ENCODE measurements at places on chromosomes 2 and 18. TPM values are rescaled to one million over a fixed set of nuclear protein-coding genes. Genes with fewer than 3 reads are reported as not detected.

Gene THOC1
- 6.4 TPM for total RNA-seq

Gene SP140L
- total RNA-seq, result 13.5 TPM

Gene SERPINE2
- total RNA-seq, result 1.0 TPM

Gene GAREM1
- total RNA-seq, result 13.9 TPM

Gene BCL2
- 8.3 TPM for total RNA-seq

Gene TMEM200C
- total RNA-seq, result not detected

Gene POTEF
- total RNA-seq, result not detected

Gene XDH
- total RNA-seq, result 0.29 TPM

Gene FOXI3
- not detected for total RNA-seq

Gene PSMA8
- total RNA-seq, result not detected

Gene PCARE
- 0.36 TPM for total RNA-seq

Gene TCF23
- total RNA-seq, result not detected

- H3K36me3 ChIP-seq, result peaks cover 28% of the 10 kb centered on the region
- H3K27ac ChIP-seq, result no peak overlapping the region
- no peak overlapping the region for H3K4me3 ChIP-seq
- peaks cover 9% of the 10 kb centered on the region for H3K27me3 ChIP-seq
- no peak for DNase-seq
- no peaks in the 10 kb centered on the region for H3K4me1 ChIP-seq
Observed at GRCh38 chr2:88554189-88554588, 73.1 kb downstream of the EIF2AK3 start.

- no peak overlapping the region for H3K4me3 ChIP-seq
- H3K27me3 ChIP-seq, result peaks cover 5% of the 10 kb centered on the region
- no peak overlapping the region for H3K27ac ChIP-seq
- no peaks in the 10 kb centered on the region for H3K4me1 ChIP-seq
- no peak for DNase-seq
Observed at GRCh38 chr2:100239486-100240210, 82.7 kb downstream of the LONRF2 start.

GRCh38 chr18:62900132-62900883 is 185.0 kb downstream of the PHLPP1 start:
- H3K4me1 ChIP-seq, result no peaks in the 10 kb centered on the region
- H3K36me3 ChIP-seq, result no peaks in the 10 kb centered on the region
- no peak for DNase-seq
- H3K27me3 ChIP-seq, result no peaks in the 10 kb centered on the region

GRCh38 chr2:80380736-80381135 is 76.2 kb upstream of the LRRTM1 start:
- H3K27me3 ChIP-seq, result no peaks in the 10 kb centered on the region
- no peaks in the 10 kb centered on the region for H3K36me3 ChIP-seq
- no peak overlapping the region for H3K27ac ChIP-seq
- H3K4me3 ChIP-seq, result no peak overlapping the region

- no peaks in the 10 kb centered on the region for H3K27me3 ChIP-seq
- H3K27ac ChIP-seq, result no peak overlapping the region
- no peak for DNase-seq
Observed at GRCh38 chr2:162549081-162549480, 205.1 kb downstream of the GCA start.

GRCh38 chr2:72083751-72084583 is 63.7 kb downstream of the CYP26B1 start:
- H3K4me3 ChIP-seq, result no peak overlapping the region
- no peak overlapping the region for H3K27ac ChIP-seq
- no peaks in the 10 kb centered on the region for H3K36me3 ChIP-seq
- H3K4me1 ChIP-seq, result no peaks in the 10 kb centered on the region

DNA sequence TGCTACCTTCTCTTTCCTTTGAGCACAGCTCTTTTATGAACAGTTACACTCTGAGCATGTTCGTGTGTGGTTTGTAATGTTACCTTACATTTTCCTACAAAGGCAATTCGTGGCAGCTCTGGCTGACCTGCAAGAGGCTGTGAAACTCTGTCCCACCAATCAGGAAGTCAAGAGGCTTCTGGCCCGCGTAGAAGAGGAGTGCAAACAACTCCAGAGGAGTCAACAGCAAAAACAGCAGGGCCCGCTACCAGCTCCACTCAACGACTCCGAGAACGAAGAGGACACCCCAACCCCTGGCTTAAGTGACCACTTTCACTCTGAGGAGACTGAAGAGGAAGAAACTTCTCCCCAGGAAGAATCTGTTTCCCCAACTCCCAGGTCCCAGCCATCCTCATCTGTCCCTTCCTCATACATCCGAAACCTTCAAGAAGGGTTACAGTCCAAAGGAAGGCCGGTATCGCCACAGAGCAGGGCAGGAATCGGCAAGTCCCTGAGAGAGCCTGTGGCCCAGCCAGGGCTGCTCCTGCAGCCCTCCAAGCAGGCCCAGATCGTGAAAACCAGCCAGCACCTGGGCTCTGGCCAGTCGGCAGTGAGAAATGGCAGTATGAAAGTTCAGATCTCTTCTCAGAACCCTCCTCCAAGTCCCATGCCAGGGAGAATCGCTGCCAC is 56.9 kb downstream of the WDSUB1 start:
- H3K27me3 ChIP-seq, result no peaks in the 10 kb centered on the region
- no peak overlapping the region for H3K4me3 ChIP-seq
- DNase-seq, result no peak

- H3K27ac ChIP-seq, result no peak overlapping the region
- no peaks in the 10 kb centered on the region for H3K36me3 ChIP-seq
- H3K4me1 ChIP-seq, result peaks cover 11% of the 10 kb centered on the region
Observed at GRCh38 chr2:127678991-127679390, 3.7 kb upstream of the LIMS2 start.

- H3K27me3 ChIP-seq, result no peaks in the 10 kb centered on the region
- H3K4me1 ChIP-seq, result peaks cover 5% of the 10 kb centered on the region
- no peak for DNase-seq
- H3K36me3 ChIP-seq, result no peaks in the 10 kb centered on the region
- no peak overlapping the region for H3K27ac ChIP-seq
Observed at GRCh38 chr2:120261387-120262006, 8.8 kb downstream of the RALB start.

DNA sequence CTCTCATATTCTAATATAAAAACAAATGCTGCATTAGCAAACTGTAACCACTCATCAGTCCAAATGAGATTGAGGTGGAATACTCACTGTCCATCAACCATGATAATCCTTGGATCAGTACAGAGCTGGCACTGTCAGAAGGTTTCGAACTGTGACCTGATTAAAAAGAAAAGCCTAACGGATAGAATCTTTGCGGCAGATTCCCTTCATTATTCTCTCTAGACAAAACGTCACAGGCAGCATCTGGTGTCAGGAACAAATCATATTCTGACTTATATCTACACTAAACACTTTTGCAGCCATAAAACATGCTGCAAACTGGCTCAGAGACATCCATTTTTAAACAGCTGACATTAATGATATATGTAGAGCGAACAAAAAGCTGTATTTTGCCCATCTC is 677.7 kb upstream of the NXPH2 start:
- H3K4me1 ChIP-seq, result no peaks in the 10 kb centered on the region
- H3K4me3 ChIP-seq, result no peak overlapping the region
- H3K27me3 ChIP-seq, result no peaks in the 10 kb centered on the region

DNA sequence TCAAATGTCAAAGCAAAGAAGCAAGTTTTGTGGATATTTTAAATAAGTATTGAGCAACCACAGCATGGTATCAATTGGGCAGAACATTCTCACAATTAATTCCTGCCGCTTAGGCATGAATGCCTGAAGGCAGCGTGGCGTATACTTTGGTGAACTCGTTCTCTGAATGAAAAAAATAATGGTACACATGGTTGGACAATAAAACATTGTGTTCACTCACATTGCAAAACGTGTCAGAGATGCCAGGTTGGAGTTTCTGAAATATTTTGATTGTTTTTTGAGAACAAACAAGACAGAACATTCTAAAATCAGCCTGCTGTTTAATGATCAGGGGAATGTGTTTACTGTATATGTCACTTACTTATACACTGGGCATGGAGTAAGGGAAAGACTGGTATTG is 254.2 kb downstream of the CDH2 start:
- H3K4me3 ChIP-seq, result no peak overlapping the region
- H3K4me1 ChIP-seq, result no peaks in the 10 kb centered on the region
- H3K36me3 ChIP-seq, result no peaks in the 10 kb centered on the region
- no peak for DNase-seq
